AG08396 (cell line): ENCODE measurements at places on chromosomes 6 and 20.
A peak's percentile ranks its signal among the peaks of the same experiment; 100 is the strongest.

- DNase-seq, result no peak
Measured at GRCh38 chr6:88619951-88620350, 343.5 kb downstream of the RNGTT start.

DNA sequence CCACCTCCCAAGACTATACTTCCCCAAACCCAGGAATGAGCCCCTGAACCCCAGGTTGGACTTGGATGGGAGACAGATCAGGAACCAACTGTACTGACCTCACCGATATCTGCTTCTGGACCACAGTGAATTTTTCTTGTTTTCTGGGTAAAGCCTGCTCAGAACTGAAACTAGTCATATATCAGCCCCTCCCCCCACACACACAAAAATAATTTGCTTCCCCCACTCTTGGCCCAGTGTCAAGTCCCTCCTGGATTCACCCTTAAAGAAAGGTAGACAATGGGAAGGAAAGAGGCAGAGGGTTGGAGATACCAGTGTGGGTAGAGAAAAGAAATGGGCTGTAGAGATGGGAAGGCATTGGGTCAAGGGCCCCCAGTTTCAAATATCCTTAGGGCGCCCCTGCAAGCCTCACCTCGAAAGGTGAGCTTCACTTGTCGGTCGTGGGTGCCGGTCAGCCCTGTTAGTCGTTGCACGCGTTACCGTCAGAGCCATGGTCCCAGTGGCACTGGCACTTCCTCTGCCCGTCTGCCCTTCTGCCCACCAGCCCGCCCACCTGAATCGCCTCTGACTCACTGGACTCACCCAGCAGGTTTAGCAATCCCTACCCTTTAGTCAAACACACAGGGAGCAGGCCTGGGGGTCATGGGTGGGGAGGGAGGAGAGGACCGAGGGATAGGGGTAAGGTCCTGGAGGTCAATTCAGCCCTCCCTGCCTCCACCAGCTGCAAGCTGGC lies 8.5 kb upstream of the SPAG4 start:
- DNase-seq, result no peak

GRCh38 chr20:8535403-8536261 lies 403.6 kb downstream of the PLCB1 start:
- peak; percentile 14 for DNase-seq

DNA sequence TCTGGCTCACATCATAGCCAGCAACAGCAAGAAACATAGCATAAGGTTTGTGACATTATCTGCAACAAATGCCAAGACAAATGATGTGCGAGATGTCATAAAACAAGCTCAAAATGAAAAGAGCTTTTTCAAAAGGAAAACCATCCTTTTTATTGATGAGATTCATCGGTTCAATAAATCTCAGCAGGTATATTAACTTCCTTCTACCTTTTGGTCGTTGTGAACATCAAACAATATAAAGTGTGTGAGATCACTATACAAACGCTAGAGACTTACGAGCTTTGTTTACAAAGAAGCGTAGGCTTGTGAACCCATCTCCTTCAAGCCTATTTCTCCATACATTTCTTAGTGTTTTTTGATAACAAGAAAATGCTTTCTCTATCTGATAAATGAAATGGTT lies 3.5 kb downstream of the WRNIP1 start:
- DNase-seq, result no peak

DNA sequence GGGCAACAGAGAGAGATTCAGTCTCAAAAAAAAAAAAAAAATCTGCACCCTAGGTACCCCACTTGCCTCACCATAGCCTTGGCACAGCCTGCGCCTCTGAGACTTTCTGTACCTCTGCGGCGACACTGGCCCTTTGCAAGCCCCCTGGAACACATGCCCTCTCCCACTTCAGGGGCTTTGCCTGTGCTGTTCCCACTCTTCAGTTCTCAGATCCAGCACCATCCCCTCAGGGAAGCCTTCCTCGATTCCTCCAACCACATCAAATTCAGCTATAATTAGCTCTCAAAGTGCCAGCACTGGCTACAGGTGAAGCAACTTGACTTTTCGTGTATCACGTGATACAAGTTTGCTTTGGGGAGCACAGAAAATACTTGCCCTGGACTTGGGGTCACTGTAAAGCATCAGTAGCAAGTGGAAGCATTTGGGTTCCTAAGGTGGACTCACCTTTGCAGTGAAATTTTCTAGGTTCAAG lies 2.1 kb upstream of the UBE2V1 start:
- DNase-seq, result no peak

- no peak for DNase-seq
Measured at GRCh38 chr6:30480536-30481156, 8.7 kb upstream of the HLA-E start.

DNA sequence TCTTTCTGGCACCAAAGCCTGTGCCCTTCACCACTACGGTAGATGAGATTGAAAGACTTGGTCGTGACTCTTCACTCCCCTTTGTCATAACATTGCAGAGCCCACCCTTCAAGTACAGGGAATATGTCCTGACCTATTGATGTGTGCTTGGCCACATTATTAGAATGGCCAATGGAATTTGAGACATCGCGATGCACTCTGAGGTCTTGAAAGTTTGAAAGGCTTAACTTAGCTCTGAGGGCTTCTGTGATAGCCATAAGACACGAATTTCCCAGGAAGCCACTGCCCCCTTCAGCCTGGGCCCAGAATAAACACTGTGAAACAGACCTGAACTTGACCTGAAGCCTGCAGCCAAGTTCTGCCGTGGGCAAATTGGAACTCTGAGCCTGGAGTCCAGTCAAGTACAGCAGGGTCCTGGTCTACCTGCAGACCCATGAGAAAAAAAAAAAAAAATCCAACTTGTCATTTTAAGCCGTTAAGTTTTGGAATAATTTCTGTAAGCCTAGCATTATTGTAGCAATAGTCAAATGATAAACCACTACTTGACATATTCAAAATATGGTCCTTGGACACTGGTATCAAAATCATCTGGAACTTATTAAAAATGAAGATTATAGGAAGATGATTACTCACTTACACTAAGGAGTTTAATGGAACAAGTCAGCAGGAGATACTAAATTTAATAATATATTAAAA lies 36.9 kb upstream of the TRAF3IP2 start:
- peak; percentile 62 for DNase-seq

DNA sequence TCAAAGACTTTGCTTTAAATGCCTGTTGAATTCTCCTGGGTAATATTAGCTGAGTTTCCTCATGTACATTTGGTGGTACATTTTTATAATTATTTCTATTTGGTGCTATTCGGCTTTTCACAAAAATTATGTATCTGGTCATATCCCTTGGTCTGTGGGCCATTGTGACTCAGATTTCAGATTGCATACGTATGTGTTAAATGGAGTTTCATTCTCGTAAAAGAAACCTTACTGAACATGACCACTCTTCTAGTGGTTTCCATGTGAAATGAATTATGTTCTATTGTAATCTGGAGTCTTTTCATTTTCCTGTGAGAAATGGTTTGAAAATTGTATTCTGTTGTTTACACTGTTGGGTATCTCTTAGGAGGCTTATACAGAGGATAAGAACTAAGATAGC lies 386.2 kb upstream of the FLRT3 start:
- DNase-seq, result no peak

GRCh38 chr6:33193619-33194018 lies 1.4 kb upstream of the COL11A2 start:
- DNase-seq, result no peak

GRCh38 chr20:47349365-47350180 lies 6.9 kb downstream of the ZMYND8 start:
- no peak for DNase-seq

- peak; percentile 66 for DNase-seq
Measured at GRCh38 chr6:32882879-32883250, 28.9 kb downstream of the PSMB9 start.

GRCh38 chr20:32333988-32334885 lies 23.9 kb upstream of the ASXL1 start:
- no peak for DNase-seq

- no peak for DNase-seq
Measured at GRCh38 chr6:45854149-45854742, 161.4 kb downstream of the CLIC5 start.

DNA sequence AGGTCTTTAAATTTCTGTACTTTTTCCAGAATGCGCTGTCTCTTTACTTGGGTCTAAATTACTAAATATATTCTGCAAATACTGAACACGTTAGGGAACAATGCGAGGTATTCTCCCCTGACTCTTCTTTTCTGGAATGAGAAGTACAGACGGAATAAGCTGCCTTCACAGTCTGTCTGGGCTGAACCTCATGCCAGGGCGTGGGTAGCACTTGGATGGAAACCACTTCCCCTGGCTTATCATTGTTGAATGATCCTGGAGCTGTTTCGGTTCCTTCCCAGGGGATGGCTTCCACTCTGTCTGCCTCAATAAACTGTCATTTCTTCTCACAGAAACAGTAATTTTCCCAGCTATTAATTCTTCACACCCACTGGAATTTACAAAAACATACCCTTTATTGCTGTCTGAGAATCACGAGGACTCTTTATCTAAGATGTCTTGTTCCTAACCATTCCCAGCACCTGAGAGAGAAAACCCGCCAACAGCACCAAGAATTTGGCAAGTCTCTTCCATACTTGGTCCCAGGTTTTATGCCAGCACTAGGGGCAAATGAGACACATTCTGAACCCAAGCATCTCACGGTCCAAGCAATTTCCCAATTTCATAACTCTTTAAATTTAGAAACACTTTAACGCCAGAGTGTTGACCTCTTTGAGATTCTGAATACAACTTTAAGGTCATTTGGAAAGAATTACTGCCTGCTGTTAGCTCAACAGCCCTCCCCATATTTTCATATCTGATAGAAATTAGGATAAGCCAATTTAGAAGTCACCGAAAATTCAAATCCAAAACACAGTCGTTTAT lies 43.2 kb upstream of the ADGRF5 start:
- no peak for DNase-seq
